ENCODE measurements at places on chromosomes 2 and 18.

- DNase-seq = no peak
Measured at GRCh38 chr2:27795093-27795834, 23.7 kb downstream of the MRPL33 start.

DNA sequence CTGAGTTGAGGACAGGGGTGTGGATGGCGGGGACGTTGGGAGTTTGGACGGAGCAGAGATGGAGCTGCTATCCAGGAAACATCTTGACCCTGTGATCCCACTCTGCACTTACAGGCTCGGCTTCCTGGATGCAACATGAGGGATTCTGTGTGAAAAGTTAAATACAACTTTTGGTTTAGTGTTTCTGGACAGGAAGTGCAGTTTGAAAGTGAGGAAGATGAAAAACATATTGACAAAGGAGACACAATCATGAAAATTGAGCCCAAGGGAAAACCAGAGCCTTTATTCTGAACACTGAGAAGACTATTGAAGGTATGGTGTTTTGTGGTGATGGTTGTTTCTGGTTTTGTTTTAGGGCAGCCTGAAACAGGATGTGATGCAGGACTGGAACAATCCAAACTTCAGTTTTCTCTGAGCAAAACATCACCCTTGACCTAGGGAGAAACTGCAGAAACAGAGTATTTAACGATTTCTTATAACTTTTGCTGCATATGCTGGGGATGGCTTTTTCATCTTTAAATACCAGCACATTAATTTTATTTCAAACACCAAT, 76.5 kb upstream of the RFX8 start:
- no peak for DNase-seq

GRCh38 chr2:215982465-215982875, 30.9 kb downstream of the MREG start:
- no peak for DNase-seq

- peak; percentile 41 for DNase-seq
Measured at GRCh38 chr18:59249199-59249774, 24.0 kb downstream of the RAX start.

- no peak for DNase-seq
Measured at GRCh38 chr18:54794823-54795222, 33.5 kb upstream of the RAB27B start.

Measured in right kidney (tissue), 9 donors.